ENCODE measurements at places on chromosomes 11 and 22.

- DNase-seq = no peak
Observed at GRCh38 chr11:64772303-64773018, 5.9 kb downstream of the SF1 start.

DNA sequence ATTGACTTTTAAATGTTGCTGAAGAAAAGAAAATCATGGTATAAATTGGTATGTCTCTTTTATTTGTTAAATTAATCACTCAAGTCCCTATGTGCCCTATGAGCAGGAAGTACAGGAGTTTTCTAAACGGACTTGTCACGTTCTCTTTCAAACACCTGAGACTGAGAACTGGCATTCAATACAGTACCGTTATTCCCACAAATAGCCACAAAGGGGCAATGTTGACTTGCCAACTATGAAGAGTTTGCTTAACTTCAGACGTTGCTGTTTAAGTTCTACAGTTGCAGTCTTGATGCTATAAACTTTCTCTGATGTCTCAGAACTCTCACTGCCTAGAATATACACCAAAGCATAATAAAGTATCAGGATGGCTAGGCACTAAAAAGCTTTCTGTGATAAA, 7.6 kb downstream of the OR56A1 start:
- DNase-seq = peak; percentile 1

DNA sequence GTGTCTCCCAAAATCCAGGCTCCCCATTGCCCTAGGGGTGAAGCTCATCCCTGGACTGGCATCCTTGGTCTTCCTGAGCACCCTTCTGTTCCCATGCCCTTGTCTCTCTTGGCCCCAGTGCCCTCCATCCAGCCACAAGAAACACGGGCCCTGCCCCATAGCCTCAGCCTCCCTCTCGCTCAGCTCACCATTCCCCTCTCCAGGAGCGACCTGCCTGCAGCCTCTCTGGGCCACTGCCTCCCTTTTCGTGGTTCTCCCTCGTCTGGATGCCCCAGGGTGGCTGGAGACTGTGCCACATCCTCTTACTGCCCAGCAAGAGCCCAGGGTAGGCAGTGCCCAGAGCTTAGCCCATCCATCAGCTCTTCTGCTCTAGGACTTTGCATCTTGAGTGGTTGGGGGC, 532.1 kb downstream of the TBC1D22A start:
- no peak for DNase-seq

- DNase-seq = no peak
Observed at GRCh38 chr22:31830721-31831070, 76.9 kb downstream of the DEPDC5 start.

DNA sequence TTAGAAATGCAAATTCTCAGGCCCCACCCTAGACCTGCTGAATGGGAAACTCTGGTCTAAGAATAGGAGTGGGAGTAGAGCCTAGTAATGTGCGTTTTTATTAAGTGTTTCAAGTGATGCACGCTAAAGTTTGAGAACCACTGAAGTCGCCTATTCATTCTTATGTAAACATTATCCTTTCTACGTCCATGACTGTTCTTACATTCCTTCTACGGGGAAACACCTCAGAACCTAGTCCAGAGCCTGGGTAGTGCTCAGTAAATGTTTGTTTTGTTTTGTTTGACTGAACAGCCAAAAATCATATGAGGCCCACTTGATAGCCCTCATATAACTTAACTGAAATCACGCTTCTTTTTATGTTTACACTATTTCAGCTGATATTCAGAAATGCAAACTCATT, 29.8 kb downstream of the VSIG10L2 start:
- DNase-seq = no peak

- no peak for DNase-seq
Observed at GRCh38 chr11:62446091-62446490, 27.3 kb downstream of the SCGB1A1 start.

- DNase-seq = no peak
Observed at GRCh38 chr11:76251576-76251975, 45.3 kb upstream of the WNT11 start.

- no peak for DNase-seq
Observed at GRCh38 chr11:8325591-8326304, 62.1 kb upstream of the LMO1 start.

DNA sequence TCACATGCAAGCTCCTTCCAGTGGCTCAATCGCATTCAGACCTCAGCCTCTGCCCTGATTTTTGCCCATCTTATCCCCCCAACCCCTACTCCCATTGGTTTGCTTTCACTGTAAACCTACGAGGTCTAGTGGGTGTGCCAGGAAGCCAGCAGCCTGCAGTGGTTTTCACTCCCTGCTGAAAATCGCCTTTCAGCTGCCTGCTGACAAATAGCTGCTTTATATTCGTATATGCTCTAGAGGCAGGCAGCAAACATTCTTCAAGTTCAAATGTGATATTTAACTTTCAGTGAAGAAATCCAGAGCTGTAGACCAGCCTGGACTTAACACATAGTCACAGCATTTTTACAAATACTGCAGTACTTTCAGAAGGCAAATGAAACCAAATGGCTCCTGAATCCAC, 92.8 kb upstream of the APOA1 start:
- DNase-seq = no peak

DNA sequence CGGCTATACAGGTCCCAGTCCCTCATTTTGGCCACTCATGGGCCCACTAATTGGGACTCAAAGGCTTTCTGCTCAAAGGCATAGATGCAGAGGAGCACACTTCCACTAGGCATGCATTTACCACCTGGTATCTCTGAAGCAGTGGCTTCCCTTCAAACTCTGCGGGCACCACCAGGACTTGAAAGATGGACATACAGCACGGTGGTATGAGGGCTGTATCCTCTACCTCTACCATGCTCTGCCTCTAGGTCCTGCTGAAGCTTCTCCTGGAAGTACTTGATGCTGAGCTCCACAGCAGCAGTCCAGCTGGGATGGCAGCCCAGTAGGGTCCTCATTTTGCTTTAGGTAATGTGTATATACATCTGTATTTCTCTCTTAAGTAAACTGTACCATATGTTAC, 49.9 kb downstream of the RAB6A start:
- no peak for DNase-seq

- DNase-seq = no peak
Observed at GRCh38 chr11:102831489-102832440, 11.6 kb downstream of the MMP3 start.

DNA sequence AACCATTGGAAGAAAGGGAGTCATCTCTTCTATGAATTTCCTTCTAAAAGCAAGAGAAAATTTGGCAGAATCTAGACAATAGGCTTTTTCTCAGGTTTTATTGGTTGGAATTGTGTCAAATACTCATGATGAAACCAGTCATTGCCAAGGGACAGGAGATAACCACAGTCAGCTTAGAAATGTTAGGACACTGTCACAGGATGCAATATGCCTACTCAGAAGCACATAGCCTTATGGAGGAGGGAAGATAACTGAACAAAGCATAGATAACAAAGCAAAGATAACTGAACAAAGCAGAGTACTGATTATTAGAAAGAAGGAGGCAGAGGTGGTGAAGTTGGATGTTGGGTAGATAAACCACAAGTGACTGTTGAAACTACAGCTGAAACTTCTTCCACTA, 303.5 kb upstream of the PDGFD start:
- DNase-seq = no peak
